Hepatocyte (in vitro differentiated cells): ENCODE measurements at places on chromosomes 16 and 17. TPM values are rescaled to one million over a fixed set of nuclear protein-coding genes. Genes with fewer than 3 reads are reported as not detected.

The VTN gene
- total RNA-seq, result 1,128 and 1,263 TPM in 2 replicates

The AANAT gene
- total RNA-seq, result 0.84 TPM in 1 of 2 replicates, not detected in the other

The NR1D1 gene
- total RNA-seq, result 2.3 and 3.0 TPM in 2 replicates

The PMFBP1 gene
- 0.44 and 1.4 TPM in 2 replicates for total RNA-seq

The LLGL1 gene
- total RNA-seq, result 46.0 and 51.9 TPM in 2 replicates

The SHISA9 gene
- 1.1 and 1.3 TPM in 2 replicates for total RNA-seq

The TANGO6 gene
- total RNA-seq, result 6.5 and 10.9 TPM in 2 replicates

The FBXO39 gene
- total RNA-seq, result not detected in 2 replicates

The ARHGAP23 gene
- total RNA-seq, result 7.3 and 16.0 TPM in 2 replicates

The OSBPL7 gene
- 3.9 and 6.2 TPM in 2 replicates for total RNA-seq

The NECAB2 gene
- total RNA-seq, result not detected in 2 replicates

The CHST4 gene
- total RNA-seq, result 0.10 and 0.28 TPM in 2 replicates

The ITGAL gene
- 1.5 and 3.4 TPM in 2 replicates for total RNA-seq

The HAP1 gene
- 0.03 and 0.08 TPM in 2 replicates for total RNA-seq

The MED9 gene
- total RNA-seq, result 17.3 and 19.7 TPM in 2 replicates

The PRSS53 gene
- total RNA-seq, result 1.5 and 2.2 TPM in 2 replicates

The TEKT1 gene
- 0.07 TPM in 1 of 2 replicates, not detected in the other for total RNA-seq

The SLC35G3 gene
- not detected in 2 replicates for total RNA-seq

The CEP295NL gene
- total RNA-seq, result 0.44 and 0.97 TPM in 2 replicates

The ARHGDIG gene
- total RNA-seq, result 0.48 TPM in 1 of 2 replicates, not detected in the other

The C1QTNF8 gene
- not detected in 2 replicates for total RNA-seq

The KRT32 gene
- total RNA-seq, result not detected in 2 replicates

The ZSCAN10 gene
- not detected in 2 replicates for total RNA-seq

The GAST gene
- total RNA-seq, result not detected in 2 replicates

The C17orf107 gene
- 7.4 and 9.1 TPM in 2 replicates for total RNA-seq

The HOXB6 gene
- 4.1 and 4.8 TPM in 2 replicates for total RNA-seq

The ASB16 gene
- total RNA-seq, result 0.23 TPM in 1 of 2 replicates, not detected in the other

The DOC2A gene
- 6.8 and 6.9 TPM in 2 replicates for total RNA-seq

The ASPHD1 gene
- total RNA-seq, result 12.6 and 18.6 TPM in 2 replicates

The GTF3C1 gene
- total RNA-seq, result 55.1 and 59.6 TPM in 2 replicates

The RSL1D1 gene
- total RNA-seq, result 138 and 162 TPM in 2 replicates

The TBC1D3I gene
- total RNA-seq, result not detected in 2 replicates

The GDPD3 gene
- total RNA-seq, result 0.67 TPM in 1 of 2 replicates, not detected in the other

The SLC16A13 gene
- 6.2 TPM in 2 replicates for total RNA-seq

The GUCY2D gene
- total RNA-seq, result not detected in 2 replicates

The TSPAN10 gene
- 1.4 and 3.5 TPM in 2 replicates for total RNA-seq

The CES2 gene
- total RNA-seq, result 52.6 and 52.8 TPM in 2 replicates

The CD300LB gene
- not detected in 2 replicates for total RNA-seq

The EVPL gene
- 0.48 and 2.7 TPM in 2 replicates for total RNA-seq

The TMEM100 gene
- total RNA-seq, result 15.3 and 18.5 TPM in 2 replicates

The HS3ST3B1 gene
- total RNA-seq, result 5.8 TPM in 2 replicates

The KRTAP4-5 gene
- not detected in 2 replicates for total RNA-seq

The CCDC43 gene
- total RNA-seq, result 23.7 and 29.2 TPM in 2 replicates

The TNFSF13 gene
- 0.90 and 11.0 TPM in 2 replicates for total RNA-seq

The ITGA3 gene
- 26.3 and 28.5 TPM in 2 replicates for total RNA-seq

The NKD1 gene
- 4.1 and 5.9 TPM in 2 replicates for total RNA-seq
